ENCODE measurements at places on chromosomes 5 and 9.

DNA sequence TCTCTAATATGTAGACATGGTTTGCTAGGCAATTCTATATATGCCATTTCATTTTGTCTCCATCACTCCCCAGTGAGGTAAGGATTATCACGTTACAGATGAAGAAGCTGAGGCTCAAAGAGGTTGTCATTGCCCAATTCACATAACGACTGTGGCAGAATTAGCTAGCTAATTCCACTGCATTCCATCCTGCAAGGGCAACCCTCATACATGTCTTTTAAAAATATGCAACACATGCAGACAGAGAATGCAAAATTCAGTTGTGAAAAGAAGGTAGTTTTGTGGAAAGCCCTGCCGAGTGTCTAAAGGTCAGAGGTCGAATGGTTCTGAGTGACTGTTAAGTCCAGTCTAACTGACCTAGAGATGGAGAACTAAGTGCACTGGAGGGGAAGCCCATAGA, 219.2 kb downstream of the PAPPA start:
- no peak for DNase-seq

DNA sequence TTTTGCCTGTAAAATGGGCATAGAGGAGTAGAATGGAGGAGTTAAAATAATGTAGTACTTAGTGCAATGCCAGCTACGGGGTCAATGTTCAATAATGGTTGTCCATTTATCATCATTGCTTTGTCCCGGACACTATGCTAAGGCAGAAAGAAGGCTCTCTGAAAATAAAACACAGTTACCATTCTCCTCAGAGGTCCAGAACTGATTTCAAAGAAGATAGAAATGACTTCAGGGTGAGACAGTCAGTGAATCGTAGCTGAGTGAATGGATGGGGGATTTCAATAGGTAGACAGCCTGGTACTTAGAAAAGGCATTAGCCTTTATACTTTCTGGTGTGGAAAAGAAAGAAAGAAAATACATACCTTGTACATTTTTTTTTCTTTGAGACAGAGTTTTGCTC, 1.2 kb upstream of the AK3 start:
- no peak for DNase-seq

GRCh38 chr9:1273859-1274258, 223.7 kb downstream of the DMRT2 start:
- DNase-seq: no peak

DNA sequence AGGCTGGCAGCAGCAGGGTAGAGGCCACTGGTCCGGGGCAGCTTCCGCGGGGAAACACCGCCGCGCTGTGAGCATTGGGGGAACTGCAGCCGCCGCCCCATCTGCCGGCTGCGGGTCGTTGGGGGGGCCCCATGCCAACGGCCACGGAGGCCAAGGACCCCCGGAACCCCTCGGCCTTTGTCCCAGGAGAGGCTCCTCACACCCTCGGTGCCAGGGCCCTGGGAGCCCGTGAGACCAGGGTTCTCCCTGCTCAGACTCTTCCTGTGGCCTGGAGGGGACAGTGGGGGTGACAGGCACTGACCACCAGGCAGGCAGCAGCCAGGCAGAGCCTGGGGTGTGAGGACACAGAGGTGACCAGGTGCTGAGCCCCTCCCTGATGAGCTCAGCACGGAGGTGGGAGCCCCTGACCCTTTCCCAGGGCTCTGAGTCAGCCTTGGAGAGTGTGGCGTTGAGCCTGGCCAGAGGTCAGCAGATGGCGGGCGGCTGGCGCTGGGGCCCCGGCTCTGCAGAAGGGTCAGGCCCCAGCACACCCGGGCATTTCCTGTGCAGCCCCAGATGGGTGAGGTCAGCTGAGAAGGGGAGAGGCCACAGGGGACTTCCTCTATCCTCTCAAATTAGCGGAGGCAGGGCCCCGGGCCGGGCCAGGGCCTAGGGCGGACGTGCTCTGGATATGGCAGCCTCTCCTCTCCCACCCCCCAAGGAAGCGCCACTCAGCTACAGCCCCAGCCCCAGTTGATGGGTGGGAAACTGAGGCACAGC, 17.9 kb upstream of the EGFL7 start:
- peak; percentile 44 for DNase-seq

DNA sequence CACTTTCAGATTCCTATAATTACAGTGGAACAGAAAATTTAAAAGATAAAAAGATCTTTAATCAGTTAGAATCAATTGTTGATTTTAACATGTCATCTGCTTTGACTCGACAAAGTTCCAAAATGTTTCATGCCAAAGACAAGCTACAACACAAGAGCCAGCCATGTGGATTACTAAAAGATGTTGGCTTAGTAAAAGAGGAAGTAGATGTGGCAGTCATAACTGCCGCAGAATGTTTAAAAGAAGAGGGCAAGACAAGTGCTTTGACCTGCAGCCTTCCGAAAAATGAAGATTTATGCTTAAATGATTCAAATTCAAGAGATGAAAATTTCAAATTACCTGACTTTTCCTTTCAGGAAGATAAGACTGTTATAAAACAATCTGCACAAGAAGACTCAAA, 29.5 kb downstream of the ZFYVE16 start:
- no peak for DNase-seq

- DNase-seq: no peak
Observed at GRCh38 chr5:108531367-108532128, 149.7 kb upstream of the FBXL17 start.

- no peak for DNase-seq
Observed at GRCh38 chr5:98275980-98276379, 497.5 kb upstream of the RGMB start.

DNA sequence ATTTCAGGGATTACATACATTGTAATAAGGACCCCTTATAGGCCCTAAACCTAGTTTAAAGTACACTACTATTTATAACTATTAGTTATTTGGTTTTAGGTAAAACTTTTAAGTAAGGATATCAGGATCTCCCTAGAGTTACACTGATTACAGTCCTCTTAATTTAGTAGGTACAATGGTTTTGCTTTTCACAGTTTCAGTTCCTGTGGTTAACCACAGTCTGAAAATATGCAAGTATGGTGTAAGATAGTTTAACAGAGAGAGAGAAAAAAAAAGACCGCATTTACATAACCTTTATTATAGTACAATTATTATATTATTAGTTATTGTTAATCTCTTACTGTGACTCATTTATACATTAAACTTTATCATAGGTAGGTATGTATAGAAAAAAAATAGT, 725.3 kb upstream of the PTPRD start:
- DNase-seq: no peak

DNA sequence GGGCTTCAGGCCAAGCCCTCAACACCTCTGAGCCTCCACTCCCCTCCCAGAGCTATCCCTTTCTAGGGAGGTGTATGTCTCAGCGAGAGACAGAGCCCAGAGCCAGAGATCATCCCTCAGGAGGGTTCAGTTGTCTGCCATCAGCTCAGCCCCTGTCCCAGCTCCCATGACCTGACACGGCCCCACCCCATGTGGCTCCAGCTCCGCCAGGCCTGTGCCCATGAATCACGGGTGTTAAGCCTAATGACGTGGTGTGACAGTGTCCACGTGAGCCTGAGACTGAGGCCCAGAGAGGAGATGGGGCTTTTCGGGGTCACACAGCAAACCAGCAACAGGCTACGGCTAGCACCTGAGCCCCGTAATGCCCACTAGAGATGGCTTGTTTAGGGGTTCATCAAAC, 60.9 kb upstream of the ORM1 start:
- DNase-seq: no peak

GRCh38 chr9:16254674-16255073, 615.8 kb downstream of the BNC2 start:
- no peak for DNase-seq

- no peak for DNase-seq
Observed at GRCh38 chr9:78694974-78695373, 398.0 kb downstream of the PSAT1 start.

DNA sequence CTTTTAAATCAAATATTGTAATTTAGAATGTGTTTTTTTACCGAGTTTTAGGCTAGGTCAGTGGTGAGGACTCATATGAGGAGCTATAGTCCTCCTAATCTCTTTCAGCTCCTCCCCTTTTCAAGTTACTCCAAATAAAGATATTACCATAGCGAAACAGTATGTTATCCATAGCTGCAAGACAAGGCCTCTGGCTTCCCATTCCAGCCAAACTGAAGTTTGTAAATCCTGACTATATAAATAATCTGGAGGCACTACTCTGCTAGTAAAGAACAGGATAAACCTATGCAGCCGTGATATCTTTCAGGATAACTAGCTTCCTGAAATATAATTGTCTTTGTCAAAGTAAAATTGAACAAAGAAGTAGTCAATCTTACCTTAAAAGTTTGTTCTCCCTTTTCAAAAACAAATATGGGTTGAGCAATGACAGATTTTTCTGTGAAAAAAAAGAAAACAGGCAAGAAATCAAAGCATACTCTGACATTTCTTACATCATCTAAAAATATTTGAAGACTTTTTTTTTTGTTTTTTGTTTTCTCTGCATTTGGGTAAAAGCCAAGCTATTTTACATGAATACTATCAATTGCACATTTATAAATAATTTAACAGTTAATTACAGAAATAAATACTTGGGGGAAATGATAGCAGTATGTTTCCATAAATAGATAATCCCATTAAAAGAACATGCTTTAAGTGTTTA, 29.3 kb upstream of the NADK2 start:
- DNase-seq: no peak

DNA sequence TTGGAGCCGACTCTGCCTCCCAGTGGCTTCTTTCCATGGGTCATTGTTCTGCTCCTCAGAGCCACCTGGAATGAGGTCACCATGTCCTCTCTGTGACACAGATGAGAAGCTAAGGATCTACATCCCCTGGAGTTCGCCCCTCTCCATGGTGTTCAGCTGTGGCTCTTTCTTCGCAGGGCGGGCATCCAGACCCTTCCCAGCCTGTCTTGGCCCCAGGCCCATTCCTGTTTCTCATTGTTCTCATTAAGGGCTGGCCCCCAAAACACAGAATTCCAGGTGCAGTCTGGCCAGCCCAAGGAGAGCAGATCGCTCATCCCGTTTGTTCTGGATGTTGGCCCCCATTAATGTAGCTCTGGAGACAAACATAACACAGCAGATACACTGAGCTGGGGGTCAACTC, 66.4 kb upstream of the COL15A1 start:
- DNase-seq: no peak

DNA sequence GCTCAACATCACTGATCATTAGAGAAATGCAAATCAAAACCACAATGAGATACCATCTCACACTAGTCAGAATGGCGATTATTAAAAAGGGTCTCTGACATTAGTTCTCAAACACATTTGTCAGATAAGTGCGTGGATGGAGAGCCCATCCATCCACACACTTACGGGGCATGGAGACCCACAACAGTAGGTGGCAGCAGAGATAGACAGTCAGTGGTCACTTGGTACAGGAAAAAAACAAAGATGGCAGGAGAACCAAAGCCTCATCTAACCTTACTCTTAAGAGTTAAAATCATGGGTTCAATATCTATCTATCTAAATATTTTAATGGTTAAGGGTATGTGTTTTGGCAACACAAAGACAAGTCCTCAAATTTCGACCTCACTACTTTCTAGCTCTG, 1378.7 kb upstream of the C9orf72 start:
- DNase-seq: no peak

DNA sequence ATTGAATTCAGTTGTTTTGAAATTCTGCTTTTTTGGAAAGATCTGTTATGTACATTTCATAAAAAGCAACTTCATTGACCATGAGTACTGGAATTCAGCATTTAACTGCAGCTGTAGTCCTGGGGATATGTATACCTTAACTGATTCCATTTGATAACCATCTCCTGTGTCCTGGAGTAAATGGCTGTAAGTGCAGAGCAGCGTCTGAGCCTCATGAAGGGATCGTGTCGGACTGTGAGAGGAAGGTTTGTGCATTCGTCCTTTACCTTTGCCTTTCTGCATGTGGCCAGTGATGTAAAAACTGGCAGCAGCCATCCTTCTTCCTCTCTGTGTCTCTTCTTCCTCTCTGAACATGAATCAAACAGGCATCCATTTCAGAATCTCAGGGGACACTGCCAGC, 287.2 kb downstream of the FANCC start:
- DNase-seq: no peak

DNA sequence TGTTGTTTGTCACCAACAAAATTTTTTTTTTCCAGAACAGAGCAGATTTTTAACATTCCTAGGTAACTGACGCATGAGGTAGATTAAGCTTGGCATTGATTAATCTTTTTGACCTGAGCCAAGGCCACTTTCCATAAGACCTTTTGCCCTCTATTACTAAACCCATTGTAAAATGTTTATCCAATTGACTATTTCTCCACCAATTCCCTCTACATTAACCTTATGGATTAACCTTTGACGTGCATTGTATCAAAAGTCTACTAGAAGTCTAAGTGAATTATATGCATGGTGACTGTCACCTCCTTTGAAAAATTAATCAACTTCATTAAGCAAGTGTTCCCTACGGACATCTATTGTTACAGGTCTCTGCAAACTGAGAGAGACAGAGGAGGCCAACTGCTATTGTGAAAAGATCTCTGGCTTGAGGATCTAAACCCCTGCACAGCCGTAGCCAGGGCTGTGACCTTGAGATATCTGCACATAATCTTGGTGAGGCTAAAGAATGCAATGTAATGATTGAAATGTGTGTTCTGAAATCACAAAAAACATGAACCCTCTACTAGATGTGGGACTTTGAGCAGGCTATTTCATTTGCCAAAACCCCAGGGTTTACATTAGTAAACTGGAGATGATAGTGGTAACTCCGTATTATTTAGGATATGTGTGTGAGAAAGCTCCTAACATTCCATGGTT, 632.2 kb downstream of the TLR4 start:
- no peak for DNase-seq

- no peak for DNase-seq
Observed at GRCh38 chr9:26955222-26955903, 849 bp upstream of the IFT74 start.

- DNase-seq: no peak
Observed at GRCh38 chr5:54874337-54875021, 110.9 kb downstream of the ESM1 start.

- DNase-seq: no peak
Observed at GRCh38 chr5:92409134-92409533, 1026.0 kb upstream of the ARRDC3 start.

GRCh38 chr5:114010362-114010761, 351.5 kb upstream of the KCNN2 start:
- DNase-seq: no peak

DNA sequence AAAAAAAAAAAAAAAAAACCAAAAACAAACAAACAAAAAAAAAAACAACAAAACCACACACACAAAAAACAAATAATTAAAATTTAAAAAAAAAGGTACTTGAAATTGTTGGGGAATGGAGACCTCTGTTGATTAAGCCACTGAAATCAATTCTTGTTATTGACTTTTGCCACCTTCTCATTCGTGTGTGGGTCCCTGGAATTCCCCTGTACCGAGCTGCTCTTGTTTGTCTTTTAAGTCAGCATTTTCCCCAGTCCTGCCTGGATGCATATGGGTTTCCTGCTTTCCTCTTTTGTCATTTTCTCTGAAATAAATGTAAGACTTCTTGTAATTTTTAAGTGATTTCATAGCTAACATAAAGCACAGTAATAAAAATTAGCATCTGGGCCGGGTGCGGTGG, 45.5 kb downstream of the GPBP1 start:
- DNase-seq: no peak
